Activated CD4-positive, alpha-beta T cell treated with anti-CD3 and anti-CD28 coated beads, Interleukin-2, amount 50 U/mL, for 1 hour (primary cell): ENCODE measurements at places on chromosomes 3 and 15.

GRCh38 chr15:63899193-63899592 lies 65.4 kb upstream of the HERC1 start:
- DNase-seq: no peak

- no peak for DNase-seq
Measured at GRCh38 chr3:13479332-13479581, 849 bp upstream of the HDAC11 start.

GRCh38 chr15:64948916-64949315 lies 37.2 kb downstream of the ANKDD1A start:
- no peak for DNase-seq

- no peak for DNase-seq
Measured at GRCh38 chr15:94070356-94071295, 160.7 kb upstream of the MCTP2 start.

- DNase-seq: no peak
Measured at GRCh38 chr3:51390246-51391074, 625 bp upstream of the RBM15B start.

DNA sequence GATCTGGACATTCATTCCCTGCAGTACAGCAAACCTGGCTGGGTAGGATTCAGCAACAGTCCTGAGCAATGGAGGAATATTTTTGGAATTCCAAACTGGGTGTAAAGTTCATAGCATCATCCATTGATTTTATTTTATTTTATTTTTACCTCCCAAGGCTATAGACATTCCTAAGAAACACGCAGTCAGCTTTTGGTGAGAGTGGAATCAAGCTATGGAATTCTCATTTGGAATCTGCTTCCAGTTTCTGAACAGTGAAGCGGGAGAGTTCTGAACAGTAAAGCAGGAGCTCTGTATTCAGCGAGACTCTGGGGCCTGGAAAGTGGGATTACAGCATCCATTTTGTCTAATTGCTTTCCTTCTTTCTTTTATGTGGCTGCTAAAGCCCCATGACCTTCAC lies 1.4 kb upstream of the PDZRN3 start:
- DNase-seq: no peak

- no peak for DNase-seq
Measured at GRCh38 chr3:64717872-64718613, 30.2 kb upstream of the ADAMTS9 start.

- DNase-seq: no peak
Measured at GRCh38 chr15:70234256-70234905, 136.7 kb upstream of the TLE3 start.

- DNase-seq: no peak
Measured at GRCh38 chr3:171832989-171833388, 10.2 kb upstream of the TMEM212 start.

DNA sequence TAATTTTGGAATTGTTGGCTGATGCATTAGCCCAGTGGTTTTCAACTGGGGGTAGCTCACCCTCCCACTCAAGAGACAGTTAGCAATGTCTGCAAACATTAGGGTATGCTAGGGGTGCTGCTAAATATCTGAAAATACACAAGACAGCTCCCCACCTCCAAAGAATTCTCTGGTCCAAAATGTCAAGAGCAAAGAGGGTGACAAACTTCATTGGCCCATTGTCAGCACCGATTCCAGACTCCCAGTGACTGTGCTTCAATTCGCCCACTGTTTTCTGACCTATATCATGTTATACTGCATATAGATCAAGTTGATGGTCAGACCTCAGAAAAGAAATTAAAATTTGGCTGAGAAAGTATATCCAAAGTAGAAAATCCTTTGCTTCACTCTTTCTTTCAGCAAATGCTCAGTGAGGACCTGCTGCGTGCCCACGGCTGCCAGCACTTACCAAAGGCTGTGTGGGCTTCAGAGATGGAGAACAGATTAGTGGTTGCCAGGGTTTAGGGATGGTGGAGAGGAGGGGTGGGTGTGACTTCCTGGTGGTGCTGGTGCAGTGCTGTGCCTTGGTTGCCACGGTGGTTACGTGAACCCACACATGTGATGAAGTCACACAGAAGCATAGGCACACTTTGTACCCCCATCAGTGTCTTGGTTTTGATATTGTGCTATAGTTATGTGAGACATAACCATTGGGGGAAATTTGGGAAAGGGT lies 204.0 kb downstream of the PLCL2 start:
- no peak for DNase-seq

DNA sequence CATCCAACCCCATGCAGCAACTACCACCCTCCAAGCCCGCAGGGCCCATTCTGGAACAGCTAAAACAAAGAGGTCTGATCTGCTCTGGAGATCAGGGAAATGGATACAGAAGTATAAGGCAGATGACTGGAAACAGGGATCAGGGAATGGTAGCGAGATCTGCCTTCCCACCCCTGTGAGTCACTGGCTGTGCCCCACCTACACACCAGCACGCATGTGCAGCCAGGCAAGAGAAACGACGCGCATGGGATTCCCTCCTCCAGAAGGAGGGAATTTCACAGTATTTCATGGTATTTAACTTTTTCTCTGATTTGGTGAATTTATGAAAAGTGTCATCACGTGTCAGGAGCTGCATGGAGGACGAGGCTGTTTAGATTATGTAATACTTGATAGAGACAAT lies 116.7 kb downstream of the ARRDC4 start:
- DNase-seq: no peak

- no peak for DNase-seq
Measured at GRCh38 chr15:49134683-49135341, 20.6 kb downstream of the COPS2 start.

DNA sequence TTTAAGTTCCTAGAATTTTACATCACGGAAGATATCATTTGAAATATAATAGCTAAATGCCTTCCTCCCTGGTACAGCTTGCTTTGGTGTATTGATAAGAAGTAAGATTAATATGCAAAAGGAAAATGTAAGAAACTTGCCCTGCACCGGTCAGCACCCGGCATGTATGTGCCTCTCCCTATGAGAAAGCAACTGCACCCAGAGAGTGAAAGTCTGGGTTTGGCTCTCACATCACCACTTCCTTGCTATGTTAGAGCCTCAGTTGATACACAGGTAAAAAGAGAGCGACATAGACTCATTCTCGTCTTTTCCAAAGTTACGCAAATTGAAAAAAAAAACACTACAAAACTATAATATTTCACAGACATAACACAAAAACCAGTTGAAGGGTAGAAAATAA lies 96.7 kb downstream of the FOXP1 start:
- peak; percentile 30 for DNase-seq

GRCh38 chr3:90184861-90185260 lies 1077.4 kb downstream of the EPHA3 start:
- no peak for DNase-seq
